ENCODE measurements at places on chromosomes 1 and 21.

- no peak for DNase-seq
Measured at GRCh38 chr1:118918230-118918939, 69.8 kb downstream of the TBX15 start.

DNA sequence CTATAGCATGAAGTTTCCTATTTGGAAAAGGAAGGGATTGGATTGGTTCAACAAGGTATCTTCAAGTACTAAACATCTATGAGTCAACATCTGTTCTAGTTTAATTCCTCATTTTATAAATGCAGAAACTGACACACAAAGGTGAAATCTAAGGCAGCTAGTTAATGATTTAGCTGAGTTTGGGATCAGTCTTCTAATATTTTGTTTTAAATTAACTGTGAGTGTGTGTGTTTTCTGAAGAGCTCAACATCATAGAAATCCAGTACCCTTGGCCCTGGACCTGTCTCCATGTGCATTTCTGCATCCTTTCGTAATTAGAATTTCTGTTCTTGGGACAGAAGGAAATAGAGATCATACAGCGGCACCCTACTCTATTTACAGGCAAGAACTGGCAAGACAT is 105.9 kb downstream of the RGS2 start:
- no peak for DNase-seq

DNA sequence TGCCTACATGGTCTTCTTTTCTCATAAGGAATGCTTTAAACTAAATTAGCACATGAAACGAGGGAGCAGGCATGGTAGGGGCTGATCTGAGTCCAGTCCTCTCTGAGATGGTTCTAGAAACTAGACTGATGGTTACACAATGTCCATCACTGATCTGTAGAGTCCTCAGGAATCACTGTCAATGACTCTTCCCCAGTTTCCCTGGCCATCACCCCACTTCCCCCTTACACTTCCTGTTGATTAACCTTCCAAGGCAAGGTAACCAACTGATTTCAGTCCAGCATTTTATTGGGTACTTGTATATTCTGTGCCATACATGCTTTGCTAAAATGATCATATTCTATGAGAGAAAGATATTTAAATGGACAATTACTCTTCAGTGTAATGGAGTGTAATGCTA is 100.6 kb upstream of the ARTN start:
- no peak for DNase-seq

DNA sequence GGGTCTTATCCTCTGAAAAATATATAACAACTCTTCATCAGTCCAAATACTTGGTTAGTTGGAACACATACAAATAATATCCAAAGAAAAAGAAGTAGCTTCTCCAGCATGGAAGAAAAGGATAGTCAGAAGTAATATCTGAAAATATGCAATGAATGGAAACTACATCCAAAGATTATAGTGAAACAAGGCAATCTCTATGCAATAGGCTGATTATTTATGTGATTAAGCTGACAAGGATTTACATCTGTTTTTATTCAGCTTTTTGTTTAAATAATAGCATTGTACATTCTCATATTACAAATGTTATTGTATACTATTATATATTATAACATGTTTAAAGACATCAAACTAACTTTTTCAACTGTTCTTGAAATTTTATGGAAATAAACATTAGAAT is 15.3 kb upstream of the TGFBR3 start:
- peak; percentile 37 for DNase-seq

DNA sequence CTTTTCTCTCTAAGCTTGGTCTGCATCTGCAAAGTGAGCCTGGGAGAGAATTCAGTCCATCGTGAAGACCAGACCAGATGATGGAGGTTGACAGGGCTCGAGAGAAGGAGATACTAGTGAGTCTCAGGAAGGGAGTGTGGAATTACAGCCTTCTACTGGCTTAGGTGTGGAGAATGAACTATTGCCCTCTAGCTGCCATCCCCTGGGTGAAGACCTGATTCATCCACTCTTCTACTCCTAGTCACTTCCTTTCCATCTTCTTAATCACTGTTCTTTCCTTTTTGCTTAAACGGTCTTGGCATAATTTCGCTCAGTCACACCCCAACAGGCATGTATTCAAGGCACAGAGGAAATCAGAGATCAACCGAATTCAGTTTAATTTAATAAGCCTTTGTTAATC is 34.0 kb upstream of the HSD17B7 start:
- peak; percentile 34 for DNase-seq

DNA sequence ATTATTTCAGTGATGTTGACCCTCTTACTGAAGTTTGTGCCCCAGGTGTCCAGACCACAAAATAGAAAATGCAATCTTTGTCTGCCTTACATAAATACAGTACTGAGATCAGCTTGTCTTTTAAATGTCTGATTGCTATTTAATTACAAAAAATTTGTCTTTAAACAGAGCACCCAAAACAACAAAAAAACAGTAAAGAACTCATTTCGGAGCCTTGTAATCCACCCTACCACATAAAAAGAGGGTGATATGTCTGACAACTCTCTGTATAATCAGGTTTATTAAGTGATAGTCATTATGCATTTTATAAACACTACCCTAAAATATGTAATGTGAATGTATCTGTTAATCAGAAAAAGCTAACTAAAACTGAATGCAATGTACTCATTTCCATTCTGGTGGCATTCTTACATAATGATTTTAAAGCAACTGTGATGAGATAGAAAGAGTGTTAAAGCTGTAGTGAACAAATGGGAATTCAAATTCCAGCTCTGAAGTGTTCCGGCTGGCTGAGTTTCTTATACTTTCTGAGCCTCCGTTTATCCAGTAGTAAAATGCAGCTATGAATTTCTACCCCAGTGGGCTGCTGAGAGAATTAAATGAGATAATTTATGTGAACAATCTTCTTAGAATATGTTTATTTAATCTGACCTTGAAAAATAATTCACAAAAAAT is 486.6 kb downstream of the USP25 start:
- no peak for DNase-seq

DNA sequence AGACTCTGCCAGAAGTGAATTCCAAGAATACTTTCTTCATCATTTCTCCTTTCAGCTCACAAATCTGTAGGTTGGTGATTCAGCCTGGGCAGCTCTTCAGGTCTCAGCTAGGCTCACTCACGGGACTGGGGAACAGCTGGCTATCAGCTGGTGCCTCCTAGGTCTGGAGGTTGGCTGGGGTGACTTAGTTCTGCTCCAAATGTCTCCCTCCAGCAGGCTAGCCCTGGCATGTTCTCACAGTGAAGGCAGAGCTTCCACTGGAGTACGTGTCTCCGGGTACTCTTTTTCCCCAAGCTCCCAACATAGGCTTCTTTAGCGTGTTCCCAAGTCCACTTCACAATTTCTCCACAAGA is 12.5 kb upstream of the VAMP4 start:
- peak; percentile 64 for DNase-seq

- DNase-seq, result no peak
Measured at GRCh38 chr1:23480187-23481025, 3.6 kb downstream of the ASAP3 start.

GRCh38 chr1:157286646-157287420 is 148.6 kb upstream of the ETV3 start:
- DNase-seq, result no peak

Measured in fibroblast of skin of right biceps (primary cell).